Epithelial cell of esophagus (primary cell): ENCODE measurements at places on chromosomes 2 and 18.

DNA sequence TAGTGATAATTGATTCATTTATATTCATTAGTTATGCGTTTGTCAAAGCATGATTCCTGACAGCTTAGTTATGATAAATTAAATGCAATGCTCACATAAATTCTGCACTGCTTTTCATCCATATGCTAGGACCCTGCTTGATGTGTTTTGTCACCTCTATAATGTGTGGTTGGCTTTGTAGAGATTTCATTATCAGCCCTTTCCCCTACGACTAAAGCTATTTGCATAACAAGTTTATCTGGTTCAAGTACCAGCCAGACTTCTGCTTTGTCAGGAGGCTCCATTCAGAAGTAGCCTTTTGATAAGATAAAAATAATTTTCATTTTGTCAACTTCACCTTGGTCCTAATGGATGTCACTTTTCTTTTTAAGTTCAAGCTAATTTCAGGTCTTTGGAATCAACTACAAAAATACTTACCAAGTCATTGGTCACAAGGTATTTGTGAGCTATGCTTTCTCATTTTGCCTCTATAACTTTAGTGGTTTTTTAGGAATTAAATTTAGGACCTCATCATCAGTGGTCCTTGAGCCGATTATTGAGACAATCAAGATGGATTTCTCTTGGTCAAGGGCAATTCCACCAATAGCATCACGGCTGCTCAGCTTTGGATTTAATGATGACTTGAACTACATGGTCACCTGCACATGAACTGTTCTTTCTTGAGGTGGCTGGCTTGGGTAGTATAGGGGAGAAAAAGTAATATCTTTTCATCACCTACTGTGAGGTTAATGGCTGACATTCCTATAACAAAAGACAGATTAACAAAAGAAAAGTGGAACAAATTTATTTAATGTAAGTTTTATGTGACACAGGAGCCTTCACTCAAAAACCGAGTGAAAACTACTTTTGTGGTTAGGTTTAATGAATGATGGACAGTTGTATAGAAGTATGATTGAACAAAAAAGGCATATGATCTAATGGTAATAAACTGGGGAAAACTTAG, 162.1 kb downstream of the MYO3B start:
- DNase-seq, result peak; percentile 48

GRCh38 chr2:127313406-127313805, 19.5 kb upstream of the ERCC3 start:
- DNase-seq, result peak; percentile 59

GRCh38 chr2:168948621-168949212, 47.6 kb downstream of the G6PC2 start:
- DNase-seq, result peak; percentile 34

DNA sequence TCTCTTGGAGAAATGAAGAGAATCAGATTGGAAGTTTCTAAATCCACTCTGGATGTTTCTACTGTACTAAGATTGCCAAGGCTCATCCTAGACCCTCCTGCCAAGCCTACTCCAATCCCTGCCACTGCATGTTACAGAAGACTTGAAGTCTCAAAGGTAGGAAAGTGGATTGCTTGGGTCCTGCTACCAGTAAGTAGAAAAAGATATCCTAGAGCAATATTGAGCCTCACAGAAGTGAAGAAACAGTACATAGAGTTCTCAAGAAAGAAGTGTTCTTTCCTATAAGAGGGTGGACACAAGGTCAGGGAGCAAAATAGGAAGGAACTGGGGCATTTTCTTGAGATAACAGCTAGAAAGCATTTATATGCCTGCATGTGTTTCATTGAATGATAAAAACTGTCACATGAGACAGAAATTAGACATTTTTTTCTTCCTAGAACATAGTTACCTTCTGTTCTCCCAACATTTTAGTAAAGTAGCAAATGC, 232.9 kb downstream of the RBM43 start:
- DNase-seq, result no peak

GRCh38 chr18:59145055-59145454, 5.4 kb downstream of the SEC11C start:
- DNase-seq, result no peak

DNA sequence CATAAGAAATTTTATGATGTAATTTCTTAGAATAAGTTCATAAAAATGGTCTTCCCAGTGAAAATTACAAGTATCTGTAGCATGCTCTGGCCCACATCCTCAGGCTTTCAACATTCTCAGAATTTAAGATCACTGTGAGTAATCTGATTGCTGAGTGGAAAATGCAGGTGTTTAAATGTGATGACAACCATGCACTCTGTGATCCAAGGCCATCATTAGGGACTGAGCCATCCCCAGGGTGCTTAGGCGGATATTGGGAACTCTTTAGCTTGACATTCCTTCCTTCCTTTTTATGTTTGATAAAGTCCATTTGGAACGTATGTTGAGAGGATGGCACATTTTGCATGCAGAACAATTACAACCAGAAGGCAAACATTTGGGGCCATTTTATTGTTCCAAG, 95.5 kb downstream of the ARL4C start:
- DNase-seq, result no peak

DNA sequence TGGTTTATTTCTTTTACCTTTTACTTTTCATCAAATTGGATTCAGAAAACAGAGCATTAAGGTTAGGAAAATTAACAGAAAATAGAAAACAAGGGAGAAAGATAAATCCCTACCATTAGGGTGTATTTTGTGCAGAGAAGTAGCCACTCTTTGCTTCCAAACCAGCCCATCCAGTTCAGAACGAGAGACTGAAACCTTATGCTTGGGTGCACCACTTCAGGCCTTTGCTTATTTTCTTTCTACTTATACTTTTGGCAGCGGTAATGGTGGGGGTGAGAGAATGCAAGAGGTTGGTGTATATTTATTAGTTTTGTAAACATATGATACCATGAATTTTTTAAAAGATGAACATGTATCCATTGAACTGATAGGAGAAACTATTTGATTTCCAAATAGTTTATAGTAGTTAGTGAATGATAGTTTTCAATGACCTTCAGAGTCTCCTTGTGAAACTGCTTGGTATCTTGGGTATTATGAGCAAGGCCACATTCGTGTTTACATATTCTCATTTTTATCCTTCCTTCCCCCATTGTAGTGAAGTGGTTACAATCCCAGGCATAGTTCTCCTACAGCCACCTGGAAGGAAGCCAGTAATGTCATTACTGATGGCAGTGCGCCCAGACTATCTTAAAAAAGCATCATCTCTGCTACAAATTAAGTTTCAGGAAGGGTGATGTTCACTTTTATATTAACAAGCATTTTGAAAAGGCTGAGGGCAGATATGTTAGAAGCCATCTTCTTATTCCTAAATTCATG, 60.8 kb downstream of the MFSD6 start:
- peak; percentile 89 for DNase-seq

DNA sequence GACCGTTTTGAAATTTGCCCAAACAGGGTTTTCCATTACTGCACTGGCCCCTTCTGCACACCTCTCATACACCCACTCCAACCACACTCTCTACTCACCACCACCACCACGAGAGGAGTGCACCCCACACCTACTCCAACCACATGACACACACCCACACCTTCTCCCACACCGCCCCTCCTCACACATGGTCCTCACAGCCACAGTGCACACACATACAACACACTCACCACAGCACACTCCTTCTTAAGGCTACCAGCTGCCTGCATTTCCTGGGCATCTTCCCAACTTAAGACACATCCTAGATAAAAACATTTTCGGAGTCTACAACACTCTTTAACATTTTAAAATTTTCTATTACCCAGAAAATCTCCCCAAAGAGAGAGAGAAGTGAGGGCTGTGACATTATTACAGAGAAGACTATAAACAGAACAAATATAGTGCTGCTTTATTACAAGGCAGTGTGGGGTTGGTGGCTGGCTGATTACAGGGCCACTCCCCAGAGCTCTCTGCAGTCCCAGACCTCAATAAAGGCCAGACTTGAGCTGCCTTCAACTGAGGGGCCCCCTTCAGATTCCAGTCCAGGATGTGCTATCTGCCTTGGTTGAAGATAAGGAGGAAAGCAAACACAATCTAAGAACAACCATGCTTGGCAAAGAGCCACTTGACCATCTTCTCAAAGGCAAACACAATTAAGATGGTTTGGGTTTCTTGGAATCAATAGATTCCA, 36.1 kb downstream of the NHEJ1 start:
- DNase-seq, result no peak

DNA sequence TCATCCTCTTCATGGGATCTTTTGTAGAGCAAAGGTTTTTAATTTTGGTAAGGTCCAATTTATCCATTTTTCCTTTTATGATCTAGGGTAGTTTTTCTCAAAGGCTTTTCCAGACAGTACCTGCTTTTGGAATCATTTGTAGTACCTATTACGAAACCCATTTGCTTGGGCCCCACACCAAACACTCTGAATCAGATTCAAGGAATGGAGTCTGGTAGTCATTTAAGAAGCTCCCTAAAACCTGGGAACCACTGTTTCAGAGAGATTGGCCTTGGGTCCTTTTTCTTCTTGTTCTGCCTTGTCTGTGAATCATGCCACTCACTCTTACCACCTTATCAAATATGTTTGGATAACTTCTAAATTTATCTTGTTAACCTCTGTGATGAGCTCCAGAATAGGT, 40.3 kb downstream of the OSBPL6 start:
- peak; percentile 91 for DNase-seq

DNA sequence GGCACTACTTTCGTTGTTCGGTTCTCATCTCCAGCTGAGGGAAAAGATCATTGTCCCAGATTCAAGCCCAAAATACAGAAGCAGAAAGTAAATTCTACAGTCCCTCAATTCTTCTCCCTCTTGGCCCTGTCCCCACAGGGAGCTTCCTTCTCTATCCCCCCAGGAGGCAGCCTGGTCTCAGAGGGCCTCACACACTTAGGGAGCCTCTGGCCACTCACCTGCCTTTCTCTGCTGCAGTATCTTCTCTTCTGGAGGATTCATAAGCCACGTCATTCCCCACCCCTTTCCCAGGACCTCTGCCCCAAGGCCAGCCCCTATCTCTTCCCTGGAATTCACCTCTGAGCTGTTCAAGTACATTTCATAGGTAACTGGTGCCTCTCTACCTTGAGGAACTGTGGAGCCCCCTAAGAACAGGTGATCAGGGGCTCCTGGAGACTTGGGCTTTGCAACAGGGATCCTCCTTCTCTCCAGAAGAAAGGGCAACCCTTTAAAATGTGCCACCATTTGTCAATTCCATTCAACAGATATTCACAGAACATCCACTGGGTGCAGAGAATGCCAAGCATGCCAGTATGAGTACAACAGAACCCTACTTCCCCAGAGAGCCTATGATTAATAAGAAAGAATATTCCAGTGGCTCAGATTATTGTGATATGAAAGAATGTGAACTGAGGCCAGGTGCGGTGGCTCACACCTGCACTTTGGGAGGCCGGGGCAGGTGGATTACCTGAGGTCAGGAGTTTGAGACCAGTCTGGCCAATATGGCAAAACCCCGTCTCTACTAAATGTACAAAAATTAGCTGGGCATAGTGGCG, 72.9 kb downstream of the CIB4 start:
- DNase-seq, result no peak

DNA sequence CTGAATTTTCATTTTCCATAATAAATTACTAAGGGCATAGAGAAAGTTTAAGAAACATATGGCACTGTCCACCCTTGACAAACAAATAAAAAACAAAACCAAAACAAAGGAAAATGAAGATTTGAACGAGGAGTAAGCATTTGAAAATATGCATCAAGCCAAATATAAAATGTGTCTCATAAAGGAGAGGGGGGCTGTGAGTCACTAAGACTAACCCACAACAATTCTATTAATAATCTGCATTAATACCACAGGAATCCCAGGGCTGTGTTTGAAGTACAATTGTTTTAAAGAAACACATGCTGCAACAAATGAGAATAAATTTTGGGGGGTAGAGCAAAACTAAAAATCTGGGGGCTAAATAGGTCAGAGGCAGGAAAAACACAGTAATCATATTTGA, 53.8 kb upstream of the STK17B start:
- DNase-seq, result peak; percentile 51

GRCh38 chr18:11148680-11149440, 509 bp downstream of the PIEZO2 start:
- no peak for DNase-seq

- no peak for DNase-seq
Observed at GRCh38 chr18:74587441-74587840, 10.2 kb upstream of the ZNF407 start.

DNA sequence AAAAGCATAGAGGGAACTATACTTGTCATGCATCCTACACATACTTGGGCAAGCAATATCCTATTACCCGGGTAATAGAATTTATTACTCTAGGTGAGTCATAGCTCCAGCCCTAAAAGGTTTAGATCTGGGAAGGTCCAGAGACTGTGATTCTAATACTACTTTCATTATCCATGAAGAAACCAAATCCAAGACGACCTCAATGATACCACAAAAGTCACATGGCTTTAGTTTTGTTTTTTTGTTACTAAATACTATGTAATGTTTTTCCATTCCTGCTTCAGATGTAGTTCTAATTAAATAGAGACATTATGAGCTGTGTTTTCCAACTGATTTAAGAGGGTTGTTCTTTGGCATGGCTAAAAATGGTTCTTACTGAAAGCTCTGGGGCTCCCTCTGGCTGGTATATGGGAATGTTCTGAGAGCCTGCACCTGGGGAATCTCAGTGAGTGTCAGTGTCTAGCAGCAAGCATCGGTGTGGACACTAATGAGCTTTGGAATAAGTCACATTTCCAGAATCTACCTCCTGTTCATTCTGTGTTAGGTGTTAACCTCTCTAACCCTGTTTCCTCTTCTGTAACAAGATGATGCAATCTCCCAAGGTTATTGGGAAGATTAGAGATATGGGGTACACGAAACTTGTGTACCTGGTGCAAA, 20.5 kb upstream of the IL1RL2 start:
- peak; percentile 65 for DNase-seq

DNA sequence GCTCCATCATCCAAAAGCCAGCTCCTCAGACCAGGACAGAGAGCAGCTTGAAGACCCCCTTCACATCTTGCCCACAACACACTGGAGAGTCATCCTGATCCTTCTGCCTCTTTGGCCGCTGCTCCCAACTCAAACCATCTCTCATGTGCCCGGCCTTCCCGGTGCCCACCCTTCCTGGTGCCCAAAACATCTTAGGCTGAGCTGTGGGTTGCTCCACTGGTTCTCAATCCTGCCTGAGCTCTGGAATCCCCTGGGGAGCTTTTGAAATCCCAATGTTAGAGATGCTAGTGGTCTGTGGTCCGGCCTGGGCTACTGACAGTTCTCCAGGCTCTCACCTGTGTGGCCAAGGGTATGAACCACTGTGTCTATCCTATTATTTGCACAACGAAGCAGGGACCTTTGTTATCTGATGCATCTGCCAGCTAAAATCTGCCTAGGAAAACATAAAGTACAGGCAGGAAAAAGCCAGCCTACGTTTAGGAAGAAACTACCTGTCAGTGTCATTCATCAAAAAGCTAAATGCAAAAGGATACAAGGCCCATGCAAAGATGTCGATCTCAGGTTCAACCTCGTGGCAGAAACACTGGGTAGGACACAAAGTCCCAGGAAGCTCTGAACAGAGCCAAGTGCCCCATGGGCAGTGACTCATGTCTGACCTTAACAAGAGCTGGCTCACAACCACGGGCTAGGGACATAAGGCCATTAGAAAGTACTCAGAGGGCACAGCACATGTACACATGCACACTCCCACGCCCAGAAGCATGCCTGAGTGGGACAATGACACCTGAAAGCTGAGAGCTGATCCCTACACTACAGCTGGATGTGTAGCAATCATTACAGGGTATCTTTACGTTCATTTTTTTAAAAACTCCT, 30.8 kb downstream of the TBC1D8 start:
- DNase-seq, result peak; percentile 87
